ENCODE measurements at places on chromosomes 2 and 18. TPM values are rescaled to one million over a fixed set of nuclear protein-coding genes. Genes with fewer than 3 reads are reported as not detected.

DNA sequence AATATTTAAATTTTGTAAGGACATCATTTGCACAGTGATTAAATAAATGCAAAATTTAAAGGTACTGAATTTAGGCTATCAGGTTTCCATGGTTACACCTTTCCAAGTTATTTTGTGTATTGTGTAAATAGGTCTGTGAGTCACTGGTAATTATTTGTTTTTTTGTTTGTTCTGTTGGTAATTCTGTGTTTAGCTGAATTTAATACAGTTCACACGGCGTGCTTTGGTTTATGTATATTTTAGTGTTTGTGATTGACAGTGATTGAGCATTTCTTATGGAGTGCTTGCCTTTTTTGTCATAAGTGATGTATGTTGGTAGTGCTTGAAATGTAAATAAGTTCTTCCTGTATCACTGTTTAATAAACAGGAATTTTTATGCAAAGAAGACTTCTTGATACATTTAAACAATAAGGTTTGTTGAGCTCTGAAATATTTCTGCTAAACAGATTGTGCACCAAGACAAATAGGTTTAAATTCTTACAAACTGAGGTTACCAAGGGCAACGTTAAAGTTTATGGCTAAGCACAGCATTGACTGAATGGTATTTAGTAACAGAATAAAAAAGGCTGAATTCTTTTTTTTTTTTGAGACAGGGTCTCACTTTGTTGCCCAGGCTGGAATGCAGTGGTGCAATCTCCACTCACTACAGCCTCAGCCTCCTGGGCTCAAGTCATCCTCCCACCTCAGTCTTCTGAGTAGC, 38.3 kb upstream of the DLX1 start:
- H3K27ac ChIP-seq, result no peak overlapping the region
- no peaks in the 10 kb centered on the region for H3K36me3 ChIP-seq
- H3K27me3 ChIP-seq, result no peaks in the 10 kb centered on the region
- DNase-seq, result no peak
- no peak overlapping the region for H3K4me3 ChIP-seq

DNA sequence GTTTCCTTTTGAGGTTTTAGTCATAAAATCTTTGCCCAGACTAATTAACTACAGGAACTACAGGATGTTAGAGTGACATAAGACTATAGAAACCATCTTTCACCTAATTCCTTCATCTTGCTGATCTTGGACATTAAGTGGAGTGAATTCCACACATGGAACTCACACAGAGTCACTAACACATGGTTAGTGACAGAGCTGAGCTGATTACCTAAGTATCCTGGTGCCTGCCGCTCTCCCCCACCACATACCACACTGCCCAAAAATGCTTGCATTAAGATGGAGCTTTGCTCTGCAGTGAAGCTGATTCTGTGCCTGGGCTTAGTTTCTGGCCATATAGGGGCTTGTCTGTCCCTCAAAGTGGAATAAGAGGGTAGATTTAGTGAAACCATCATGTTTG, 332.9 kb upstream of the NT5C1B start:
- H3K4me3 ChIP-seq, result no peak overlapping the region
- DNase-seq, result no peak
- H3K4me1 ChIP-seq, result no peaks in the 10 kb centered on the region
- no peaks in the 10 kb centered on the region for H3K27me3 ChIP-seq

GRCh38 chr2:62145478-62146100, 50.3 kb upstream of the B3GNT2 start:
- DNase-seq, result no peak
- no peak overlapping the region for H3K27ac ChIP-seq
- no peaks in the 10 kb centered on the region for H3K4me1 ChIP-seq
- H3K36me3 ChIP-seq, result no peaks in the 10 kb centered on the region
- no peaks in the 10 kb centered on the region for H3K27me3 ChIP-seq

DNA sequence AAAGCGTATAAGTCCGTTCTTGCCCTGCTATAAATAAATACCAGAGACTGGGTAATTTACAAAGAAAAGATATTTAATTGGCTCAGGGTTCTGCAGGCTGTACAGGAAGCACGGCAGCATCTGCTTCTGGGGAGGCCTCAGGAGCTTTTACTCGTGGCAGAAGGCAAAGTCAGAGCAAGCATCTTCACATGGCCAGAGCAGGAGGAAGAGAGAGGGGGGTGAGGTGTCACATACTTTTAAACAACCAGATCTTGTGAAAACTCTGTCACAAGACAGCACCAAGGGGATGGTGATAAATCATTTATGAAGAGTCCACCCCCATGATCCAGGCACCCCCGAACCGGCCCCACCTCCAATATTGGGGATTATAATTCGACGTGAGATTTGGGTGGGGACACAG, 130.6 kb downstream of the LTBP1 start:
- no peak overlapping the region for H3K4me3 ChIP-seq
- DNase-seq, result no peak
- H3K27ac ChIP-seq, result no peak overlapping the region
- no peaks in the 10 kb centered on the region for H3K27me3 ChIP-seq
- no peaks in the 10 kb centered on the region for H3K4me1 ChIP-seq

- H3K4me1 ChIP-seq, result no peaks in the 10 kb centered on the region
- no peaks in the 10 kb centered on the region for H3K36me3 ChIP-seq
- no peak overlapping the region for H3K27ac ChIP-seq
- no peak overlapping the region for H3K4me3 ChIP-seq
- DNase-seq, result no peak
These were observed 48.2 kb downstream of the PAX8 start for GRCh38 chr2:113230531-113230930.

- no peaks in the 10 kb centered on the region for H3K36me3 ChIP-seq
- no peaks in the 10 kb centered on the region for H3K27me3 ChIP-seq
- no peak overlapping the region for H3K4me3 ChIP-seq
- DNase-seq, result no peak
These were observed 225.1 kb upstream of the KLHL29 start for GRCh38 chr2:23159746-23160405.

- no peak for DNase-seq
- H3K27ac ChIP-seq, result no peak overlapping the region
- no peak overlapping the region for H3K4me3 ChIP-seq
- no peaks in the 10 kb centered on the region for H3K36me3 ChIP-seq
- H3K4me1 ChIP-seq, result no peaks in the 10 kb centered on the region
- no peaks in the 10 kb centered on the region for H3K27me3 ChIP-seq
These were observed 298.7 kb upstream of the MGAT5 start for GRCh38 chr2:133955169-133955568.

DNA sequence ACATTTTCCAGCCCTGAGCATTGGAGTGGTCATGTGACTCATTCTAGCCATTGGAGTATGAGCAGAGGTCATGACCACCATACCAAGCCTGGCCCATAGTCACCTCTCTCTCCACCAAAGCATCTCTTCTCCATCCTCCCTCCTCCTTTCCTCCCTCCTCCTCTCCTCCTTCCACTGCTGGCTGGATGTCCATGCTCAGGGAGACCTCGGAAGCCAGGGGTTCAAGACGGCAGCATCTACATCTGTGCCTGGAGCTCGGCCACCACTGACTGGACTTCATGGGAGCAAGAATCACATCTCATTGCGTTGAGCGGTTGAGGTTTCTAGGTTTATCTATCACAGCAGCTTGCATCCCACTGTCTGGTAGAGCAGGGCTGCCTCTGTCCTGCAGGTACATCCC, 252.4 kb downstream of the NDUFA10 start:
- no peaks in the 10 kb centered on the region for H3K36me3 ChIP-seq
- no peaks in the 10 kb centered on the region for H3K4me1 ChIP-seq
- H3K27ac ChIP-seq, result no peak overlapping the region
- no peak overlapping the region for H3K4me3 ChIP-seq
- H3K27me3 ChIP-seq, result no peaks in the 10 kb centered on the region
- no peak for DNase-seq

GRCh38 chr2:158740621-158741020, 54.5 kb upstream of the DAPL1 start:
- H3K4me3 ChIP-seq, result no peak overlapping the region
- DNase-seq, result no peak
- no peaks in the 10 kb centered on the region for H3K36me3 ChIP-seq
- H3K27me3 ChIP-seq, result no peaks in the 10 kb centered on the region

CRYGD gene
- not detected for total RNA-seq

EVA1A gene
- 83.1 TPM for total RNA-seq

RUFY4 gene
- total RNA-seq, result 0.11 TPM

IL18RAP gene
- 0.83 TPM for total RNA-seq

XDH gene
- 58.3 TPM for total RNA-seq

GYPC gene
- 10.0 TPM for total RNA-seq

GAREM2 gene
- 0.23 TPM for total RNA-seq

Data from right lobe of liver (tissue), 6 donors.